Activated gamma-delta T cell treated with anti-CD3 and anti-CD28 coated beads, Interleukin-2, amount 50 U/mL, for 16 hours (primary cell): ENCODE measurements at places on chromosomes 12 and 14.

DNA sequence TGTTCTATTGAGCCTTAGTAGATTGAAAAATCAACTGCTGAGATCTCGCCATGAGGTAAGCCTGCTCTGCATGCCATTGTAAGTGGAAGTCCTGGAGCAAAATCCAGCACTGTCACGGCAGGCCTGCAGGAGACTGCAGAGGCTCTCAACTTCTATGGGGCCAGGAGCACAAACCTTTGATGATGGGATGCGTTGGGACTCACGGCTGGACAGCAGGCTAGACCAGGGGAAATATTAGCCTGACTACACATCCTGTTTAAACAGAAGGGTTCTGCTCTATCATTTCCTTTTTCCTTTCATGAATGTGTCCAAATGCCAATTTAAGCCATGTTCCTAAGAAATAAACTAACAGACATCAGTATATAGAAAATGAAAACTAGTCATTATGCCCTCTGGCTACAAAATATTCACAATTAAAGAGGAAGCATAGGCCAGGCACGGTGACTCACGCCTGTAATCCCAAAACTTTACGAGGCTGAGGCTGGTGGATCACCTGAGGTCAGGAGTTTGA lies 33.9 kb upstream of the RASSF8 start:
- no peak for DNase-seq

- no peak for DNase-seq
Measured at GRCh38 chr12:55019784-55020183, at the start of gene NEUROD4. NEUROD4 (plus strand) TSS chr12:55019974; CDS start chr12:55026440, 6,466 bp downstream.

DNA sequence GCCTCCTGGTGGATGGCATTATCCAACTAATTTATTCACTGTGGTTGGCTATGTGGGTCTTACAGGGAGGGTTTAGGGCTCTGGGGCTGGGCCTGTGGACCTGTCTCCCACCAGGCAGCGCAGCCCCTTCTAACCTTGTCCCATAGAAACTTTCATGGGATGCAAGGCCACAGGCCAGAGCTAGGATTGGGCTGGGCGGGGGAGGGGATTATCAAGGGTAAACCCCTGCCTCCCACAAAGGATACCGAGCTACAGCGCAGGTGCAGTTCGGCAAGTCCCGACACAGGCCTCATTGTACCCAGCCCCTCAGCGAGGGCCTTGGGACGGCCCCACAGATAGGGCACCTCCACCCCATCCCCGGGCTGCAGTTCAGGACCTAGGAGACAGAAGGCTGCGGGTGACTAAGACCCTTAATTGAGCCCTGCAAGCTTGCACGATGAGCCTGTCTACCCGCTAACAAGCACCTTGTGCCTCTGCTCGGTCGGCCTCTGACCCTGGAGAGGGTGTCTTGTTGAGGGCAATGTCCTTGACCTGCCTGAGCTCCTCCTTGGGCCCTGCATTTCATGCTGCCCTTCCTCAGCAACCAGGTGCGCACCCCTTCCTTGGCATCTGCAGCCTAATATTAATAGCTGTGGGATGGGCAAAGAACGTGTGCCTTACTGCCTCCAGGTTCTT lies 46.7 kb downstream of the PSMA6 start:
- no peak for DNase-seq

DNA sequence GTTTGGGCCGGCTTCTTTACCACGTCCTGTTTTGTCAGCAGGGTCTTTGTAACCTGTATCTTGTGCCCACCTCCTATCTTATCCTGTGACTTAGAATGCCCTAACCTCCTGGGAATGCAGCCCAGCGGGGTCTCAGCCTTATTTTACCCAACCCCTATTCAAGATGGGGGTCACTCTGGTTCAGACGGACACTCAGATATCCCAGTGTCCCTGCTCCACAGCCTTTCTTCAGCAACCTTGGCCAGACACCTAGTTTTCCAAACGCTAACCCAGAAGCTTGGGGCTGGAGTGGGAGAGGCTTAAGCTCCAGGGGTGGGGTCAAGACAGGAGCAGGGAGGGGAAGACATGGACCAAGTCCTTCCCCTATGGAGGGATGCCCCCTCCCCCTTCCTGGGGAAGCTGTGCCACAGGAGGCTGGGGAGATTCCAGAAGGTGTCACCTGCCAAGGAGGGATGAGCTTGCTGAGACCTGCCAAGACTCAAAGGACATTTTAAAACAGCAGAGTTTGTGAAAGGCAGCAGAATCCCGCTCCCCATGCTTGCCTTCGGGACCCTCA lies 62.2 kb downstream of the RIN3 start:
- no peak for DNase-seq

- peak; percentile 28 for DNase-seq
Measured at GRCh38 chr14:68627868-68628604, 164.8 kb downstream of the ZFP36L1 start.

DNA sequence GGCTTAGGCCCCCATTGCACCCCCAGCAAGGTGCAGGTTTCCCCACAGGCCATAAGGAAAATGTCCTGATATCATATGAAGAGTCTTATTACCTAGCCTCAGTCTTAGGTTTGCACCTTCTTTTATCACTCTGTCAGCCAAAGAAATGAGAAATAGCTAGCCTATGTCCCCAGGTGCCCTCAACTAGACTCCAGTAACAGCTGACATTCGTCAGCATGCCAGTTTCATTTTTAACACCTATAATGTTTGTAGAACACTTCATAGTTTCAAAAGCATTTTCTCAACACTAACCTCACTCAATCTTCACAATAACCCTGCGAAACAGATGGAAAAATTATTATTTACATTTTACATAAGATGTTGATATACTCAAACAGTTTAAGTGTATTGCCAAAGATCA lies 24.0 kb upstream of the OR10P1 start:
- no peak for DNase-seq

GRCh38 chr12:87795555-87795954 lies 233.6 kb downstream of the C12orf50 start:
- DNase-seq, result no peak

DNA sequence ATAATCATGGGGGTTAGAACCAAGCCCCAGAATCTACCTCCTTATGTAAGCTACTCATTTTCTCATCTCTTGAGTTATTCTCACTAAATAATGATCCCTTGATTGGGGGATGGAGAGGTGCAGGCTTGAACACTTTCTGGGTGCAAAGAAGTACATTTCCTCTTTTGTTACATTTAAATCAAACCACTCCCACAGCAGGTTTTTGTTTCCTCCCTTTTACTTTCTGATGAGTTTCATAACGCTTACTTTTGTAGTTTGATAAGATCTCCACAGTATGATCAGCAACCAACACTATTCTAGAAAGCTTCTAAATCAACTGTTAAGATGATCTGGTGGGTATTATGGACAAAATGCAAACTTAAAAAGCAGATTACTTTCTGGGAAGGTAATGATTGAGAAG lies 20.5 kb downstream of the VCPKMT start:
- DNase-seq, result no peak

DNA sequence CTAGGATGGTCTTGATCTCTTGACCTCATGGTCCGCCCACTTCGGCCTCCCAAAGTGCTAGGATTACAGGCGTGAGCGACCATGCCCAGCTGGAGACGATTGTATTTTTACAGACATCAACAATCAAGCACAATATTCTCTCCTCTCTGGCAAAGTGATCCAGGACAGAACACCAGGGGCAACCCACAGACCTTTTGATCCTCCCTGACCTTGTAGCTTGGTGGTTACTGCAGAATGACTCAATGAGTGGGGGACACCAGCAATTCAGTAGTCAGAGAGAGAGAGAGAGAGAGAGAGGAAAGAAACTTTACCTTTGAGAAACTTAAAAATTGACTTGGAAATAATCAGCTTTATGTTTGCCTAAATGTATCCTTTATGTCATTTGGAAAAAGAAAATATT lies 51.2 kb downstream of the DRAM1 start:
- no peak for DNase-seq

DNA sequence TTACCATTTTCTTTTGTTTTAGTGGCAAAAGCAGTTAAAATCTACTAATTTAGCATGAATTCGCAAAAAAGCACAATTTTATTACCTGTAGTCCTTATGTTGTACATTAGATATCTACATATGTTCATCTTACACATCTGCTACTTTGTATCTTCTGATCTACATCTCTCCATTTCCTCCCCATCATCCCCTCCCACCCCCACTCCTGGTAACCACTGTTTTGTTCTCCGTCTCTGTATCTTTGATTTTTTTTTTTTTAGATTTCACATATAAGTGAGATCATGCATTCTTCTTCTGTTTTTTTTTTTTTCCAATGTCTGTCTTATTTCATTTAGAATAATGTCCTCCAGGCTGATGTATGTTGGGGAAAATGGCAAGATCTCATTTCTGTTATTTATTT lies 922.7 kb downstream of the VRK1 start:
- no peak for DNase-seq

DNA sequence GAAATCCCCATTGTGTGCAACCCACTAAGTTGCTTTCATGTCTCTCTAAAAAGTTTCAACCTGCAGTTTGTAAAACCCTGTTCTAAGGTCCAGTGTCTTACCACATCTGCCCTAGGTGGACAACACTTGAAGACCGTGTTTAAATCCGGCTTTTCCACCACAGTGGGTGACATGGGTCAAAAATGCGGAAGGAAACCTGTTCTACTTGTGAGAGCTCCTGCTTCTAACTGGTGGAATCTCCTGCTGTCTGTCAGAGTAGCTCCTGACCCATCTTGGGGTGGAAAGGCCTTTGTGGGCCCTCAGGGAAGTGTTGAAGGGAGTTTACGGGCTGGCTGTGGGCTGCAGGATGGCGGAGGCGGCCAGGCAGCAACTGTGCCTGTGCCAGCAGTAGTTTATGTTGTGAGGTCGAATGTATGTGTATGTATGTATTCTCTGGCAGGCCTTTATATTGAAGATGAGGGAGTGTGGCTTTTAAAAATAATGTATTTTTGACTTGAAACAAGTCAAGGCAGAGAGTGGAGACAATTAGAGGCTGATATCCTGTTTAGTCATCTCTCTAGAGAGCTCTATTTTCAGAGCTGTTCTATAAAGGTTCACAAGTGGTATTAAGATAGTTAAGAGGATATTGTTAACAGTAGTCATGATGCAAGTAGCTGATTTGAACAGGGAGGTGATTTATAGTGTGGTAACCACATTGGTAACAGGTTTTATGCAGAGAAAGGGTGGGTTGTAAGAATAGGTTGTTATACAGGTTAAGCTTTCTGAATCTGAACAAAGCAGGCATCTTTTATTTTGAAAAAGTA lies 67.0 kb downstream of the PRKCH start:
- DNase-seq, result no peak

GRCh38 chr12:15801770-15802744 lies 12.9 kb upstream of the EPS8 start:
- DNase-seq, result no peak

DNA sequence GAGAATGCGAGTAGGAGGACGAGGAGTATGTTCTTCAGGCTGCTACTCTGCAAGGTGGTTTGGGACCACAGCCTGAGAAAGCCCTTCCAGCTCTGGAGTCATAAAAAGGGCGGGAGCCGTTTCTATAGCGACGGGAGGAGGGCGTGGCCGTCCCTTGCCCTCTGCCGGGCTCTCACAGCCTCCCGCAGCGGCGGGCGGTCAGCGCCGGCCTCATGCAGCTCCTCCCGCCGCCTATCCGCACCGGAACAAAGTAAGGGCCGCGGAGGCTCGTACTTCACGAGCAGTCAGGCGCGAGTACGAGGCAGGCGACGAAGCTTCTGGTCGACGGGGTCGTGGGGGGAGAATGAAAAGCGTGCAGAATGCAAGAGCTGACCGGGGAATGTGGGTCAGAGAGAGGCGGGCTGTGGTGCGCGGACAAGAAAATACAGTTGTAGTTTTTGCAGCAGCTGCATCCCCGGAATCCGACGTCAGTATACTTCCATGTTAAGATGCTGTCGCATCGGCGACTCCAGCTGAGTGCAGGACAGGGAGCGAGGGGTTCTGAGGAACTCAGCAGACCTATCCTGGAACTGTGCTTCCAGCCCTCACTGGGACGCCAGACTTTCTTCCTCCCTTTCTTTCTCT lies at the start of gene DYRK4:
Gene DYRK4 (plus strand): TSS at position 175 of the 624 bp plus-strand sequence. CDS start 38 bp downstream, at position 213.
- DNase-seq, result no peak

DNA sequence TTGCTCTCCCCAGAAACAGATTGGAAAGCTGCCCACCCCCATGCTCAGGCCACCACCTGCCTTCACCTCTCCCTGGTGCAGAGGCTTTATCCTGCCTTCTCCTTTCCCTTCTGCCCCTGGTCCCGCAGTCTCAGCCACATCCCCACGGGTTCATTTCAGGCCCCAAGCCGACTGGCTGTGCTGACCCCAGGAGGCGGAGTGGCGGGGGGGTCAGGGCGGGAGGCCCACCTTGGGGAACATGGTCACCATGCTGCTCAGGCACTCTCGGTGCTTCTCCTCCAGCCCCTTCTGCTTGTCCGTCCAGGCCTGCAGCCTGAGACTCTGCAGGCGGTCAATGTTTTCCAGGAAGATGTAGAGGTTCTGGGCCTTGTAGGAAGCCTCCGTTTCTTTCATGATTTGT lies 6.9 kb downstream of the FAM186B start:
- DNase-seq, result no peak

GRCh38 chr12:107320033-107320928 lies 226.9 kb upstream of the CRY1 start:
- DNase-seq, result peak; percentile 43

DNA sequence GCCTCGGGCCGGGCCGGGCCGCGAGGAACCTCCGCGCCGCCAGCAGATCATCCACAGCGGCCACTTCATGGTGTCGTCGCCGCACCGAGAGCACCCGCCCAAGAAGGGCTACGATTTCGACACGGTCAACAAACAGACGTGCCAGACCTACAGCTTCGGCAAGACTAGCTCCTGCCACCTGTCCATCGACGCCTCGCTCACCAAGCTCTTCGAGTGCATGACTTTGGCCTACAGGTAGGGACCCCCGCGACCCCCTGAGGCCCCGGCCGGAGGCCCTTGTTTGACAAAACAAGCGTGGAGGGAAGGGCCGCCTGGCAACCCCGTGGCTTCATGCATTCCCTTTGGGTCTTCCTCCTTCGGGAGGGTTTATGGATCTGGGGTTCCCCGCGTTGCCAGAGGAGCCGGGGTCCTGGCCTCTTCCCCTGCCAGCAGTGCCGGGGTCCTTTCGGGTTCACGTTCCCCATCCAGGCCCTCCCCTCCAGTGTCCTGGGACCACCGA lies 526 bp downstream of the MLXIP start:
- no peak for DNase-seq

DNA sequence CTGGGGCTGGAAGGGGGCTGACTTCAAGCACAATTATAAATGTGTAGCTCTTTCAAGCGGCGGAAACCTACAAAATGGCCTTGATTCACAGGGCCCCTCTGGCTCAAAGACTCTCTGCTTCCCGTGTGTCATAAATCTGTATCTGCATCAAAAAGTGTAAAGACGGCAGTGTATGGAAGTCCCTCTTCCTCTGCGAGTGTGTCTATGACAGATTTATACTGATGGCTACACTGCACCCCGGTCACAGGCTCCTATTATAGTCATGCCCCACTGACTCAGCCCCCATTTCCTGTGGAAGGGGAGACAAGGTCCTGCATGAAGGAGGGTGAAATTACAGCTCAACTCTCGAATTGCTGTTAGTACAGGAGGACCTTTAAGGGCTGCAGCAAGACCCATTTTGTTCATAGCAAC lies 68.6 kb downstream of the HMGA2 start:
- DNase-seq, result no peak

GRCh38 chr12:109596418-109597244 lies 23.0 kb downstream of the MVK start:
- DNase-seq, result no peak

GRCh38 chr12:8052679-8053078 lies 13.5 kb downstream of the C3AR1 start:
- DNase-seq, result no peak
